Myocyte (in vitro differentiated cells): ENCODE measurements at places on chromosomes 16 and 17. TPM values are rescaled to one million over a fixed set of nuclear protein-coding genes. Genes with fewer than 3 reads are reported as not detected.

Gene SHISA9
- total RNA-seq = 15.5 and 15.9 TPM in 2 replicates

DNA sequence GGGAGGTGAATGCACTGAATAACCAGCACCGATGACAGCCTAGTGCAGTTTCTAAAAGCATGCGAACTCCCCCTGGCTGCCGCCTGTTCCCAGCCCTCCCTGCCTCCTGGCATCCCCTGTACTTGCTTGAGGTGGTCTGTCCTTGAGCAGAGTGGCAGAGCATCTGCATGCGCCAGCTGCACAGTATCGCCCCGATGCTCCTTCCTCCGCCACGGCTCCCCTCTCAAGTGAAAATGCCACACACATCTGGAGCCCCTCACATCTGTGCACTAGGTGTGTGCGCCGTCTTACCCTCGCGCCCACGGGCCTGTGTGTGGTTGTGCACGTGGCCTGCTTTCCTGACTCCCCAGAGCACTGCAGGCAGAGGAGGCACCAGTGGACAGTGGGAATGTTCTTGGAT, 111.9 kb downstream of the CCDC182 start:
- DNase-seq = no peak

DNA sequence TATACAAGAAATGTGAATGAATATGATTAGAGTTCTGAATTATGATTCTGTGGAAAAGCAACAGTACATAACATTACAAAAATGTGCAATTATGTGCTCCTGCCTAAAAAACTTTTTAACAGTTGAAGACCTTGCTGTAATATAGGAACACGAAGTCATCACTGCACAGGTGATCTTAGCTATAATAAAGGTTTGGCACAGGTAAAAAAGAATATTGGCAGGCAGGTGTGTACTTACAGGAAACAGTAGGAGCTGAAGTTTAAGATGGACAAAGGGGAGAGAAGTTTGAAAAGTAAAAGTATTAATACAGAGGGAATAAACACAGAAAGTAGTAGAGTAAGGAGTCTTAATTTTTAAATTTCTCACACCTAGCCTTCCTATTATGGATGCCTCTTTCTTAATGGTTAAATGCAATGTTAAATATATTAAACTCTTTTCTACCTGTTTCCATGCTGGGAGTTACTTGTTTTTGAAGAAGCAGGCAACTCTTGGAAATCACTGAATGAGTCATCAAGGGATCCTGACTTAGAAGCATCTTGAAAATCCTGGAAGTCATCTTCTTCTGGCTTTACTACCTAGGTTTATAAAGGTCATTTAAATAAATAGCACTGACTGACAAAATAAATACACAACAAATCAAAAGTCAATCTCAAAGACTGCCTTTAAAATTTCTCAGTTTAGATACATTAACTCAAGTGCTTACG, 40.7 kb downstream of the SYNRG start:
- no peak for DNase-seq

DNA sequence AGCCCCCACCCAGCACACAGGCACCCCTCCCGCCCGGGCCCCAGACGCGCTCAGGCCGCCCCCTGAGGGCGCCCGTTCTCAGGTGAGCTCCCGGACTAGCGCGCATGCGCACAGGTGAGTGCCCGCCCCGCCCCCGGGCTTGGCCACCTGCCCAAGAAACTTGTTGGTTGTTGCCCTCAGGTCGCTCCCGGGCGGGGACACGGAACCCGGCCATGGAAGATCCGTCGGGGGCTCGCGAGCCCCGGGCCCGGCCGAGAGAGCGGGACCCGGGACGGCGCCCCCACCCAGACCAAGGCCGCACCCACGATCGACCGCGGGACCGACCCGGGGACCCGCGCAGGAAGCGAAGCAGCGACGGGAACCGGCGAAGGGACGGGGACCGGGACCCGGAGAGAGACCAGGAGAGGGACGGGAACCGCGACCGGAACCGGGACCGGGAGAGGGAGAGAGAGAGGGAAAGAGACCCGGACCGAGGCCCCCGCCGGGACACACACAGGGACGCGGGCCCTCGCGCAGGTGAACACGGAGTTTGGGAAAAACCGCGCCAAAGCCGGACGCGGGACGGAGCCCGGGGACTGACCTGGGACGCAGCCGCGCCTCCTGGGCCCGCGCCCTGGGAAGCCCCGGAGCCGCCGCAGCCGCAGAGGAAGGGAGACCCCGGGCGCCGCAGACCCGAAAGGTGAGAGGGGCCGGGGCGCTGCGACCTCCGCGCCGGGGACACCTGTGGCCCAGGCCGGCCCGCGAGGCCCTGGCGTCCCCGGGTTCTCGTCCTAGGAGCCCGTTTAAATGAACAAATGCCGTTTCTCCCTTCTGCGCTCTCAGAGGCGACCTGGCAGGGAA, at the start of gene MARVELD3:
MARVELD3 (plus strand) TSS at position 167 of the 840 bp plus-strand sequence; CDS start at position 213, 46 bp downstream.
- no peak for DNase-seq

DNA sequence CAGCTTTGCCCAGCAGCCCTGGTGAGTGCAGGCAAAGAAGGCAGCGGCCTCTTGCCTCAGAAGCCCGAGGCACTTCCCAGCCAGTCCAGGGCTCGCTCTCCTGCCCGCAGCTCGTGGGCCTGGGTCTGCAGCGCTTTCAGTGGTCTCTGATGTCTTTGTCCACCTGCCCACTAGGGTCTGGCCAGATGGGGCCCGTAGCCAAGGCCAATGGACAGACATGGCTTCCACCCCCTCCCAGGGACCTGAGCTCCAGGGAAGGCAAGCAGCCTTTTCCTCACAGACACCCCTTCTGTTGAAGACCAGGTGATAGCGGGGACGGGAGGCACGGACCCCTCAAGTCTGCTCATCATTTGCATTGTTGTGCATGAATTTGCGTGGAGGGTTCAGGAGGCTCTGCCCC, 33.7 kb upstream of the ZC3H18 start:
- DNase-seq = no peak
